NAMALWA (cell line): ENCODE measurements at places on chromosomes 7 and 10.
A peak's percentile ranks its signal among the peaks of the same experiment; 100 is the strongest.

DNA sequence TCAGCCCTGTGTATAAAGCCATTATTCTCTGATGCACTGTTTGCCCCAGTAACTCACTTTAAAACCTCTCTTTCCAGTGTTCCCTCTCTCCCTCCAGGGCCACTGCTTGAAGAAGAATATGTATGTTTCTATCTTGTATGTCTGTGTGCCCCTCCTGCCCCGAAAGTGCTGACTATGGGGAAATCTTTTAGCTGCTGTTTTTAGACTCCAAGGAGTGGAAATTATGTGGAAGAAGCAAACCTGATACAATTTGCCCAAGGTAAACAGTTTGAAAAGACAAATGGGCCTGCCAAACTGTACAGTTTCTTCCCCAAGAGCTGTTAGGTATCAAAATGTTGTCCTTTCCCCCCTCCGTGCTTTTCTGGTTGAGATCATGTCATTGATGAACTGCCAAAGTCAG lies 3.4 kb downstream of the ADRA2A start:
- no peak for DNase-seq

DNA sequence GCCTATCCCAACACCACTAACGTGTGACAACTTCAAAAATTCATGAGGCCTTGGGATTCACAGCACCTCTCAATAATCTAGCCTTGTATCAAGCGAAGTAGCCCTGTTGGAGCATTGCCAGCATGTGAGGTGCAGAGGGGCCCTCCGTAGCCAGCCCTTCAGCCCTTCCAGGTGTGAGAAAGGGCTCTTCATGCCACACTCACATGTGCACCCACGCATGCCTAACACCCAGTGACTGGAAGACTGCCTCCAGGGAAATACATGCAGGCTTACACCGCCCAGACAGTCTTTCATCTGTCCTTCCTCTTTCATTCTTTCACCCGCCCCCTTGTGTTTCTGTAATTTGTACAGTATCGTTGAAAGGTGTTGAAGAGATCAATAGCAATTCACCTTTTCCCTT lies 26.1 kb downstream of the LRRC4 start:
- peak; percentile 69 for DNase-seq

- no peak for DNase-seq
Measured at GRCh38 chr10:15311569-15312280, 59.4 kb downstream of the FAM171A1 start.

DNA sequence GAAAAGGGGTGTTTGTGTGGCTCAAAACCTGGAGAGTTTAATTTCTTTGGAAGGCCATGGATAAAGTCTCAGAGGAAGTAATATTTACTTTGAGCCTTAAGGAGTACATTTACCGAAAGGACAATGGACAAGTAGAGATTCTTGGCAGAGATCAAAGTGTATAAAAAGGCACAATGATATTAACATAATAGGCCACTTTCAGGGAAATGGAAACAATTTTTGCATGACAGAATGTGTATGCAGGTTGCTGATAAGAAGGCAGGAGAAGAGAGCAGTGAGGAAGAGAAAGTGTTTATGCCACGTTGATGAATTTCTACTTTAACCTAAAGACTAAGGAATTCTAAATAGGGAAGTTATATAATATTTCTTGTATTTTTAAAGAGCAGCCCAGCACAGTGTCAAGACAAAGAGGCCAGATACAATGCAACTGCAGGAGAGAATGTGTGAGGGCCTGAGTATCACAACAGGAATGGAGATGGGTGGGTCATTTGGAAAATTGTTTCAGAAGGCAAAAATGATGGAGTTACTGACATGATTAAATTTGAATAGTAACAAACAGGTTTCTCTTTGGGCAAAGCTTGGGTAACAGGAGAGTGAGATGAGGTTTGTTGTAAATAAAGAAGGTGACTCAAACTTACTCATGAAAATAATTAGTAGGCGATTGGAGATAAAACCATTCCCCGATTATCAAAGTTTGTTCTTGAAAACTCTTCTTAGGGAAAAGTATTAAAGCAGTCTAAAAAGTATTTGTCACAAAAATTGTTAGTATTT lies 84.1 kb downstream of the THSD7A start:
- no peak for DNase-seq

DNA sequence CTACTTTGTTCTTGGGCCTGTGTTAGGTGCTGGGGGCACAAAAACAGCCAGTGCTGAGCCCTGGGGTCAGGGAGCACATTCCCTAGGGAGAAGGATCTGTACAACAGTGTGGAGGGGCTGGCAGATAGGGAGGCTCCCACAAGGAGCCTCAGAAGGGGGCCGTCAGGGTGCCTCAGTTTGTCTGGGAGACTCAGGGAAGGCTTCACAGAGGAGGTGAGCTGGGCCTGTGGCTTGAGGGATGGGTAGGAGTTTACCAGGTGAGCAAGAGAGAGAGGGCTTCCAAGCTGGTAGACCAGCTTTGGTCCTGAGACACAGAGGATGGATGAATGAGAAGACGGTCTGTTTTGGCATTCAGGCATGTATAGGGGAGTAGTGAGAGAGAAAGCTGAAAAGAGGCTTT lies 52.1 kb downstream of the CAMK1D start:
- no peak for DNase-seq

DNA sequence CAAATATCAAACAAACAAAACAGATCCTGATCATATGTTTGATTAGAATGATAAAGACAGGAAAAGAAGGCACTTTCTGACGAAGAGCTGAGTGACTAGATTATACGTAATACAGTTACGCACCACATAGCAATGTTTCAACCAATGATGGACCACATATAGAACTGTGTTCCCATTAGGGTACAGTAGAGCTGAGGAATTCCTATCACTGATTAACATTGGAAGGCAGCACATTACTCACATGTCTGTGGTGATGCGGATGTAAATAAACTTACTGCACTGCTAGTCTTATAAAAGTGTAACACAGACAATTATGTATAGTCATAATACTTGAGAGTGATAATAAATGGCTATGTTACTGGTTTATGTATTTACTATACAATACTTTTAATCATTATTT lies 98.3 kb downstream of the PTN start:
- DNase-seq, result no peak

DNA sequence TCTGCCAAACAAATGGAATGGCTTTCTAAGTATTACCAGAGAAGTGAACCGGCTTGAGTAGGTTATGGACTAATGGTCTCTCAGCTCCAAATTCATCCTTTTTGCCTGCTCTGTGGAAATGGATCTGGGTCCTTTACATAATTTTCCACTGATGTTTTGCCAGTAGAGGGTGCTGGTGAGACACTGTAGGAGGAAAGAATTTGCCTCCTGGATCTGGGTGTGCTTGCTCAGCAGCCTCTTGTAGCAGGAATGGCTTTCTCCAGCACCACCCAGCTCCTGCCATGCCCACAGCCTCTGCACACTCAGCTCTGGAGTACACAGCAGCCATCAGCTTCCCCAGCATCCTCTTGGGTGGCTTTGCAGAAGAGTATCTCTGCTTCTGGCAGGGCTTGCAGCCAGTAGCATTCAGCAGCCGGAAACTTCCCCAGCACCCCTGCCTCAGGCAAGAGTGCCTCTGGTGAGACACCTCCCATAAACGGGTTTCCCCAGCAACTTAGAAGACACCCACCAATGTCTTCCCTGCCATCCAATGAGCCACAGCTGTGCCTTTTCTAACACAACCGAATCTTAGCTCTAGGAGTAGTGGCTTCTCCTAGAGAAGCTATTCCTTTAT lies 235.0 kb upstream of the PLPP4 start:
- peak; percentile 77 for DNase-seq

GRCh38 chr10:111756217-111757061 lies 427.1 kb downstream of the GPAM start:
- peak; percentile 60 for DNase-seq

DNA sequence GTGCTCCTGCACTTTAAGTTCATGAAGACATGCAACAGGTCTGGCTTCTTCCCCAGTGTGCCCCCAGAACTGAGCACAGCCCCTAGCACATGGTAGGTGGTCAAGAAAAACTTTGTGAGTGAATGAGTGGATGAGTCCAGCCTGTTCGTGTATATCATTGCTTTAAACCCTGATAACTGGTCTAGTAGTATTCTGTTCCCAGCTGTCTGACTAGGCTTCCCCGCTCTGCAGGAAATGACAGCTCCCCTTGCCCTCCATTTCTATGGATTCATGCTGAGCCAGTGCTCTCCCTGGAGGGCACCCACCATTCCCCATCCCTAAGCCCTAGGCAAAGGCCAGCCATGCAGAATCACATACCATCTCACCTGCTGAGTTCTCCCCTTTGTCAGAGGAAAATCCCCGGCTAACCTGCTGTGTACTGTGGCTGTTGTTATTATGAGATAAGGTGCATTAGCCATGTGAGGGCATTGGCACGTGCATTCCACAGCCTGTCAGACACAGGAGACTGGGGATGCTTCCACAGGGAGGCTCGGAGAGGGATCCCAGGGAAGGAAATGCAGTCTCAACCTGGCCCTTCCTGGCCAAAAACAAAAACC lies 698.9 kb downstream of the GRID1 start:
- DNase-seq, result no peak

- no peak for DNase-seq
Measured at GRCh38 chr10:69295027-69295636, 16.8 kb downstream of the HK1 start.

GRCh38 chr7:6317797-6318438 lies 45.5 kb upstream of the CYTH3 start:
- no peak for DNase-seq

DNA sequence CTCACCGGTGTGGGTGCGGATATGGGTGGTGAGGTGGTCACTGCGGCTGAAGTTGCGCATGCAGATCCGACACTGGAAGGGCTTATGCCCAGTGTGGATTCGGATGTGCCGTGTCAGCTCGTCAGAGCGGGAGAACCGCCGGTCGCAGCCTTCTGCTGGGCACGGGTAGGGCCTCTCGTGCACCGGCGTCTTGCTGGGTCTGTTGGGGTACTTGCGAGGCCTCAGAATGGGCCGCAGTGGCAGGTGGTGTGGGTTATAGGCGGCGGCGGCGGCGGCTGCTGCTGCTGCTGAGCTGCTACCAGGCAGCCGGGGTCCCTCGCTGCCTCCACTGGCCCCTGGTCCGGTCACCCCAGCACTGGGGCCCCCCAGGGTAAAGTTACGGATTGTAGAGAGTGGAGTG lies 2.7 kb downstream of the EGR2 start:
- DNase-seq, result no peak

GRCh38 chr7:25894902-25895791 lies 256.9 kb upstream of the NFE2L3 start:
- peak; percentile 92 for DNase-seq

GRCh38 chr10:97408496-97408992 lies 7.4 kb upstream of the RRP12 start:
- no peak for DNase-seq

- no peak for DNase-seq
Measured at GRCh38 chr10:43352951-43353350, 18.5 kb upstream of the FXYD4 start.

- no peak for DNase-seq
Measured at GRCh38 chr7:137954614-137955013, 47.3 kb downstream of the CREB3L2 start.

DNA sequence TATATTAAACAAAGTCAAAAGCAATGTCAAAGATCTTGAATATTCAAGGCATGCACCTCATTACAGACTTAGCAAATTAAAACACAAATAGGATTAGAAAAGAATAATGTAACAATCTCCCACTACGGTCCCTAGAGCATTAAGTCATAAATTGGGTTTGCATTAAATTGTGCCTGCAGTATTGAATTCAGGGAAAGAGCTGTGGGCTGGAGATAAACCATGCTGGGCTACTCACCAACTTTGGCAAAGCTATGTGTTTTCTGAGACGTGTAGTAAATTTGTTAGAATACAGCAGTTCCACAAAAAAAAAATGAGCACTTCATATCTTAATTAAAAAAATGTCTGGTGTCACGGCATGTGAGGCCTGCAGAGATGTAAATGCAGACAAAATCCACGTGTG lies 241.6 kb downstream of the SNX10 start:
- no peak for DNase-seq

DNA sequence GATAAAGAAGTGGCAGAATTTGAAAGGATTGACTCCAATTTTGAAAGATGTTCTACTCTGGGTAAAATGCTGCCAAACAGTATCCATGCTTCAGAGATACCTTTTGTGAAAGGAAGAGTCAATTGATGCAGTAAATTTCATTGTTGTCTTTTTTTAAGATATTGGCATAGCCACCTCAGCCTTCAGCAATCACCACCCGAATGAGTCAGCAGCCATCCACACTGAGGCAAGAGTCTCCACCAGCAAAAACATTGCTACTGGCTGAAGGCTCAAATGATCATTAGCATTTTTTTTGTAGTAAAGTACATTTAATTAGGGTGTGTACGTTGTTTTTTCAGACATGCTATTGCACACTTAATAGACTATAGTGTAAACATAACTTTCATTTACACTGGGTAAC lies 31.7 kb upstream of the CYP26C1 start:
- no peak for DNase-seq

DNA sequence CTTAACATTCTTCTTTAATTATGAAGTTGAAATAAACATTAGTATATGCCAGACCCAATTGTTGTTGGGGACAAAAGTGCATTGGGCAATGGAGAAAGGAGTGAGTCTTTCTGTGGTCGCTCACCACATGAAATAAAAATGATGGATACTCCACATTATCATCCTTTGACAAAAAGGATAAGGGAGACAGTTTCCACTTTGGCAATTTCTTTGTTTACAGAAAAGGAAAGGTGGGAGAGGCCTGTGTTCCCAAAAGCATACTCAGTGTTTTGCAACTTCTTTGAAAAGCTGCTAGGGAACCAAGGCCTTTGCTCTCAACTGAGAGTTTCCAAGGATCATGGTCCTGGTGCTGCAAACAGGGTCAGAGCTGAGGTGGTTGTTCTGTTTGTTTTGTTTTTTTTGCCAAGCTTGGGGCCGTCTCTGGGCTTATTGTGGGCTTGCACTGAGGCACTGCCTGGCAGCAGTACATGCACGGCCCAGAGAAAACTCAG lies 341.9 kb downstream of the TNS3 start:
- no peak for DNase-seq

GRCh38 chr10:42932116-42932515 lies 144.8 kb upstream of the RET start:
- no peak for DNase-seq
